ENCODE measurements at places on chromosomes 7 and 10. TPM values are rescaled to one million over a fixed set of nuclear protein-coding genes. Genes with fewer than 3 reads are reported as not detected.

Gene ITIH5
- 2.2 TPM for total RNA-seq

Gene ANKRD2
- not detected for total RNA-seq

DNA sequence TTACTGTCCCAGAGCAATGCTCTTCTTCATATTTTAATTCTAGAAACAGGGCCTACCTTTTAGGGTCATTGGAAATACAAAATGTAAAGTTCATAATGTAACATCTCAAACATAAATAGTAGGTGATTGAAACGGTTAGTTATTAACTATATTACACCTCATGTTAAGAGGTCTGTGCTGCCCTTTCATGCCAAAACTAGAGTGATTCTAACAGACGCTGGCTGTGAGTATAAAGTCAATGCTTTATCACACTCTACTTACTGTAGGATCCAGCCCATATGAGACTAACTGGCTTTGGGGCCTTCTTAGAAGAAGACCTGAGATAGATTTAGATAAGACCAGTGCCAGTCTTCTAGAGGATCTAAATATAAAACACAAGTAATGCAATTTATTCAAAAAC lies 966.1 kb upstream of the SORCS1 start:
- DNase-seq = no peak

Gene CUX1
- 64.0 TPM for total RNA-seq

GRCh38 chr10:89086801-89087521 lies 96.4 kb downstream of the FAS start:
- DNase-seq = peak; percentile 84

Gene RTKN2
- 25.4 TPM for total RNA-seq

Gene AGAP9
- 7.6 TPM for total RNA-seq

- DNase-seq = no peak
Observed at GRCh38 chr7:82616059-82616728, 172.6 kb upstream of the CACNA2D1 start.

DNA sequence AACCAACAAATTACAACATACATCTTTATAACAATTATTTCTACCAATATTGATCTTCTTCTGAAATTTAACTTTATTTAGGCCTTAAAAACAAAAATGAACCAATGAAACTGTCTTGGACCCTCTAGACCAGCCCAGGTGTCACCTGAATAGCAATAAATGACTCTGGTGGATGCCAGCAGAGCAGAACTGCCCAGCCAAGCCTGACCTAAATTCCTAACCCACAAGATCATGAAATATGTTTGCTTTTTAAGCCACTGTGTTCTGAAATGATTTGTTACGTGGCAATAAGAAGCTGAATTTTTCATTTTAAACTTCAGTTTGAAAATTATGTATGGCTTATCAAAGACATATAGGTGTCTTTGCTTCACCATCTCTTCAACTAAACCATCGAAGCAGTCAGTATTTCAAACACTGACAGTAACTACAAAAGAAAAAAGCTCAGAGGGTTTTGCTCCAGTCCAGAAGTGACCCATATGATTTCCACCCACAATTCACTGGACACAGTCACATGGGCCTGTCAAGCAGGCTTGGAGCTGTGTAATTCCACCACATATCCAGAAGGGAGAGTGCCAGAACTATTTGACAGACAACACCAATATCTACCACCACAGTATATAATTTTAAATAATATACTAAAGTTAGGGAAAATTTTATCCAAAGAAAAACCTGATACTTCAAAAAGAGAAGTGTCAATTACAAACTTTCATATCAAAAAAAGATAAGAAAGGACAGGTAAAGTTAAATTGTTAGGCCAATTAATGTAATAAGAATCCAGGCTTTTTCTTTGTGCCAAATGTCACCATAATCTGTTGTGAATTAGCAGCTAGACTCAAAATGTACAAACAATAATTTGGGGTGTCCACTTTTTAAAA lies 94.5 kb downstream of the KMT2C start:
- DNase-seq = peak; percentile 28

Gene APBB1IP
- 0.14 TPM for total RNA-seq

- DNase-seq = no peak
Observed at GRCh38 chr7:94874036-94874785, 33.2 kb upstream of the PPP1R9A start.

- no peak for DNase-seq
Observed at GRCh38 chr7:127816354-127817190, 164.6 kb downstream of the SND1 start.

GRCh38 chr7:91187061-91187460 lies 77.2 kb upstream of the FZD1 start:
- DNase-seq = no peak

GRCh38 chr10:15847481-15847880 lies 12.8 kb downstream of the MINDY3 start:
- no peak for DNase-seq

GRCh38 chr7:51965454-51965853 lies 648.8 kb upstream of the COBL start:
- no peak for DNase-seq

DNA sequence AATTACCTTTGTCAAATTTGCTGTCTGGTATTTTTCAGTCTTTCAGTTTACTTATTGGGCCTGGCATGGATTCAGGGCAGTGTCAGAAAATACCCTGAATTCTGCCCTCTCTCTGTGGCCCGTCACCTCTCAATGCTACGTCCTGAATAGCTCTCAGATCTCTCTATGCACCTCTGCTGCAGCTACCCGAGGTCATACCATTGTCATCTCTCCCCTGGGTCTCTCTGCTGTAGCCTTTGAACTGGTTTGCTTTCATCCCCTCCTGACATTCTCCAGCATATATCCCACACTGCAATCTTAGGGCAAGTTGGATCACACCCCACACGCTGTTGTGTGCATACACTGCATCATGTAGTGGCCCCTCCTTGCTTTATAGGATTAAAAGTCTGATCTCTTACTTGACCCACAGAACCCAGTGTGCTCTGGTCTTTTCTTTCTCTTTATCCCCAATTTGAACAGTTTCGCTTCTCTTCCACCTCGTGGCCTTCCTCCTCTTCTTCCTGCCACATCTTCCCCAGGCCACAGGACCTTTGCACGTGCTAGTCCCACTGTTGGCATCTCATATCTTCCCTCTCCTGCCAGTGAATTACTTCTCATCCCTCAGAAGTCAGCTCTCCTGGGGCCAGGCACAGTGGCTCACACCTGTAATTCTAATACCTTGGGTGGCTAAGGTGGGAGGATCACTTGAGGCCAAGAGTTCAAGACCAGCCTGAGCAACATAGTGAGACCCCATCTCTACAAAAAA lies 372.9 kb downstream of the GALNT17 start:
- DNase-seq = peak; percentile 30

DNA sequence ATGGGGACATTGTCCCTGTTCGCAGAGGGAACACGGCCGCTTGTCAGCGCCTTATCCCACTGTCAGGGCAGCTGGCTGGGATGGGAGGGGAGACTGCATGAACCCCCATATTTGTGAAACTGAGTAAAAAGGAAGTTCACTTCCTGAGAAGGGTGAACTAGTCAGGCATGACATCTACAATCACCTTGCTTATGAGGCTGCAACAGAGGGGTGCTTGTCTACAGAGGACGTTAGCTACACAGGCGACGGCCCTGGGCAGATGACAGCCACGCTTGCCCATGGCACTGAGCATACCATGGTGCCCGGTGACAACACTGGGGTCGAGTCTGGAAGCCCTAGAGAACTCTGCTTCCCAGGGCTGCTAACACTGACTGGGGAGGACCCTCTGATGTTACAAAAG lies 46.0 kb upstream of the KDM7A start:
- DNase-seq = no peak

- DNase-seq = peak; percentile 72
Observed at GRCh38 chr7:151631570-151631952, 111.9 kb upstream of the RHEB start.

DNA sequence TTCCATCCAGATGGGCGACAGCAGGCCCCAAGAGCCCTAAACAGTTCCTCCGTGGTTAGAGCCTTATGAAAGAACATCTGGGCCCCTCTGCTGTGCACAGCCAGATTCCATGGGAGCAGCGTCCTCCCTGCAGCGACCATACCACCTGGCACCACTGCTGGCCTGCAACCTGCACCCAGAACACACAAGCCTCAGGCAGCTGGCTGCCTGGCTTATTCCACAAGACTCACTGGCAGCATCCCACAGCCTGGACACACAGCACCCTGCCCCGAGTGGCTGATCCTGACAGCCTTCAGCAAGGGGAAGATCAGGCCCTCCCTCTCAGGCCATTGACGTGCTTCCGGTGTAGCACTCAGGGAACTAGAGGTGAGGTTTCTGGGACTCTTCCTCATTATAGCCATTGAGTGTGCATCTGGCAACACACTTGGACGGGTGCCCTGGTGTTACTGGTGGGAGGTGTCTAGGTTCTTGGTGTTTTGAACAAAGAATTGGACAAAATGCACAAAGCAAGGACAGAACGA lies 33.7 kb upstream of the ERCC6 start:
- DNase-seq = no peak

Gene PIP4K2A
- 44.4 TPM for total RNA-seq

Gene PAPOLB
- total RNA-seq = 0.42 TPM

- no peak for DNase-seq
Observed at GRCh38 chr7:120860156-120860555, 2.2 kb upstream of the TSPAN12 start.

- no peak for DNase-seq
Observed at GRCh38 chr10:130427216-130427722, 291.1 kb downstream of the GLRX3 start.

GRCh38 chr7:5636914-5637313 lies 144.5 kb downstream of the RNF216 start:
- no peak for DNase-seq

DNA sequence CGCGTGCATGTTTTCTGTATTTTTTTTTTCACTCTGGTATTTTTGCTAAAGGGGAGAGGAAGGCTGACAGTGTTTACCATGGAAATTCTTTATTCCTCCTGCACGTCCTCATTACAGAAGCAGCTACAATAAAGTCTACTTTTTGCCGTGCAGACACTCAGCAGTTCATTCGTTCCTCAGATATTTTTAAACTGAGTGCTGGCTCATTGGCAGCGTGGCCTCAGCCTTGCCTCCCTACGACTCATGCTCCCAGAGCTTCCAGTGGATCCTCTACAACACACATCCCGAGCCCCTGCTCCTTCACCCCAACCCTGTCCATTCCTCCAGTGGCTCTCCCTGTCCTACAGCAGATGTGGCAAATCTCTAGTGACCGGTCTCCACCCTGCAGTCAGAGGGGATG lies 239.2 kb upstream of the ZMIZ1 start:
- DNase-seq = no peak

GRCh38 chr10:60570896-60571295 lies 181.2 kb upstream of the ANK3 start:
- no peak for DNase-seq

Gene BTBD16
- total RNA-seq = not detected

GRCh38 chr7:77933394-77933793 lies 134.8 kb downstream of the PHTF2 start:
- no peak for DNase-seq

Gene DLX5
- total RNA-seq = not detected

Gene GHRHR
- not detected for total RNA-seq

Gene PCLO
- 6.4 TPM for total RNA-seq

DNA sequence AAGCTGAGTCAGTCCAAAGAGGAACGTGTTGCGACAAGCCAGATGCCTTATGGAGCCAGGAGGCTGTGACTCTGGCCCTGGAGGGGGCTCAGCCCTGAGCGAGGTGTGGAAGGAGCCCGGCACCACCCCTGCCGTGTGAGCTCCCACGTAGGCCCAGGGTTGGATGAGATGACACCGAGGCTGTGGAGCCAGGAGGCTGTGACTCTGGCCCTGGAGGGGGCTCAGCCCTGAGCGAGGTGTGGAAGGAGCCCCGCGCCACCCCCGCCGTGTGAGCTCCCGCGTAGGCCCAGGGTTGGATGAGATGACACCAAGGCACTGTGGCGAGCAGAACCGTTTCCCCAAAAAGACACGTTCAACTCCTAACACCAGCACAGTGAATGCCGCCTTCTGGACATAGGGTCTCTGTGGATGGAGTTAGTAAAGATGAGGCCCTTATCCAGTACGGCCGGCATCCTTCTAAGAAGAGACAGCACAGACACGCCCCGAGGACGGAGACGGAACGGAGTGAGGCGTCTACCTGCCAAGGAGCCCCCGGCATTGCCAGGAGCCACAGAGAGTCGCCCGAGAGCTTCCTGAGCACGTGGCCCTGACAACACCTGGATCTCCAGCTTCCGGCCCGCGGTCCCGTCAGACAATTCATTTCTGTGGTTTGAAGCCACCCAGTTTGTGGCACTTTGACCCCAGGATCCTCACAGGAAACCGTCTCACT lies 472.5 kb downstream of the DNAJB6 start:
- no peak for DNase-seq

DNA sequence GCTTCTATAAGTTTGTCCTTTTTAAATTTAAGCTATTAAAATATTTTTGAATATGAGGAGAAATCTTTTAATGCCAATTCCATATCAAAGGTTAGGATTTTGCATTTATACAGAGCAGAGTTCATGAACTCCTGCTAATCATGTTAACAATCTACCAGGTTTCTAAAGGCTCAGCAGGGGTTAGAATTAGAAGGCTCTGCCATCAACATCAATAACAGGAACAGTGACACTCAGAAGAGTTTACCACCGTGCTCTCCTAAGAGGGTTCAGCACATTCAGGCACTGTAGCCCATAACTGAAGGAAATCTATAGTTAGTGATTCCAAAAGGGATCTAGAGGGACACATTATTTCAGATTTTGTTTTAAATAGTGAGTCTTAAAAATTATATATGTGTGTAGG lies 100.1 kb downstream of the HOXA1 start:
- peak; percentile 14 for DNase-seq

Gene SND1
- total RNA-seq = 236 TPM

Gene CELF2
- total RNA-seq = 22.9 TPM

Gene HOXA10
- not detected for total RNA-seq

Data from GM23338 (cell line).